Dorsolateral prefrontal cortex (tissue), 122 donors: ENCODE measurements at places on chromosomes 5 and 9. TPM values are rescaled to one million over a fixed set of nuclear protein-coding genes. Genes with fewer than 3 reads are reported as not detected.

GRCh38 chr5:112914584-112914983 is 7.4 kb downstream of the REEP5 start:
- DNase-seq, result no peak

The UGCG gene
- total RNA-seq, result 31.0 TPM

DNA sequence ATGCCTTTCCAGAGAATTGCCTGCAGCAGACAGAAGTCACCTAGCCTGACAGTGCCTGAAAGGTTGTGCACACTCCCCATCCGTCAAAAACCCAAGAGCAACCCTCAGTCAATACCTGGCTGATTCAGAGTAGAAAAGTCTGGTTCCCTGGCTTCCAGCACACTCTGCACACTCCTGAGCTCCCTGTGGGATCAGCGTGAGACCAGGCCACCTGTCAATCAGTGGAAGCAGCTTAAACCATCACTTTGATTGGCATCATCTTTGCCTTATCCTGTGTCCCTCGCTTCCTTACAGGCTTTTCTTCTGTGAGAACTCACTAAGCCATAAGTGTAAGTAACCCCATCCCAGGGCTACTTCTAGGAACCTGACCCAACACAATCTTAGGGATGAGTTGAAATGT is 109.8 kb downstream of the ACTL7B start:
- no peak for DNase-seq

The PDE6A gene
- total RNA-seq, result not detected

The MUSK gene
- total RNA-seq, result not detected

The PLPP6 gene
- 10.5 TPM for total RNA-seq

The OBP2B gene
- total RNA-seq, result not detected
